Sigmoid colon (tissue), 7 donors: ENCODE measurements at places on chromosomes 2 and 18. TPM values are rescaled to one million over a fixed set of nuclear protein-coding genes. Genes with fewer than 3 reads are reported as not detected.
A peak's percentile ranks its signal among the peaks of the same experiment; 100 is the strongest.

DNA sequence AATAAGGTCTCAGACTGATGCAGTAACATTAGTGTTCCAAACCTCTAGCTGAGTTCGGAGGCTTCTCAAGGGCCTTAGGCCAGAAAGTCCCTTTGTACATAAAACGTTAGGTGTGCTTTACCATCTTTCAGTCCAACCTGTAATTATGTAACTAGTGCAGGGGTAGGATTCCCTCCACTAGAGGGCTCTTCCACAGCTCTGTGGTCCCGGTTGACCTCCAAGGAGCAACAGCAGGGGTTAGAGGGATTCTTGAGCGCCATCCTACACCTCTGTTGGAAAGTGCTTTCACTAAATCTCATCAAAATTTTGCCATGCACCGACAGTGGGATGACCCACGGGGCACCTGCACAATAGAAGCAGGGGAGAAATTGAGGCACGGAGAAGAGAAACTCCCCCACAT is 155.8 kb upstream of the LRP1B start:
- no peak for DNase-seq

DNA sequence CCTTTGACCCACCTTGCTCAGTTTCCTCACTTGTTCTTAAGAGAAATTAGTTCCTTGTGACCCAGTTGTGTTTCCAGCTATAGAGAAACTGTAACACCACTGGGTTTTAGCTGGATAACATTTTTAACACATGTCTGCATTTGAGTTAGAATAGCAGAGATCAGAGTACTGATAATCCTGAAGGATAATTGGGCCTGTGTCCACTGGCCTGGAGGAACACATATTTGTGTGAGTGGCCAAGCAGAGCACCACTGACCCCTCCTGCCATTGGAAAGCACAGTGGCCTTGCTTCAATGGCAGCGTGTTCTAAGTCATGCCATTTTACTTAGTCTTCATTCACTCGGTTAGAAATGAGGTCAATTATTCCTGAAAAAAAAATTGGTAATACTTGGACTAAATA is 42.6 kb downstream of the PKP4 start:
- DNase-seq: no peak

GRCh38 chr2:119449521-119449920 is 17.9 kb downstream of the TMEM37 start:
- DNase-seq: peak; percentile 52

DNA sequence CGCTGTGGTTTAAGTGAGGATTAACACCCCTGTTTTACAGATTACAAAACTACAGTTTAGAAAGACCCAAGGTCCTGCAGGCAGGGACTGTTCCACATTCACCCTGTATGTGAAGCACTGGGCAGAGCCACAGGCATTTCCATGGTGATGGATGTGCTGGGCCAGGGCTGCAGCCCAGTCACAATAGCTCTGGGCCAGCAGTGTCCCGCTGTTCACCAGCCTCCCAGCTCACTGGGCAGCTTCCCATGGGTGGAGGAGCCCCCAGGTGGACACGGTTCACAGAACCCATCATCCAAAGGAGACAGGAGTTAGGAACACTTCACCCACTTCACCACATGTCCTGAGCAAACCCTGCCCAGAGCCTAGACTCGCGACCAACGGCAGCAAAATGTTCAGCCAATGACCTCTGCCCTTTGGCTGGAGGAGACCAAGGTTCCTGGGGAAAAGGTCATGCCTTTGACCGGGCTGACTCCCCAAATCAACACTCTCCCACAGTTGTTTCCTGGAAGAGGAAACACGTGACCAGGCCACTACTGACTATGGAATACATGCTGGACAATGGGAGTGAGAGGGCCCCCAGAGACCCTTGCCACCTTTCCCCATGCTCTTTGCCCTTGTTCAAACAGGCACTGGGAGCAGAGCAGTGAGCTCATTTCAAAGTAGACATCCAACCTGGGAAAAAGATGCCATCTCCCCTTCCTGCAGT is 28.0 kb upstream of the SLC35F6 start:
- DNase-seq: no peak

DNA sequence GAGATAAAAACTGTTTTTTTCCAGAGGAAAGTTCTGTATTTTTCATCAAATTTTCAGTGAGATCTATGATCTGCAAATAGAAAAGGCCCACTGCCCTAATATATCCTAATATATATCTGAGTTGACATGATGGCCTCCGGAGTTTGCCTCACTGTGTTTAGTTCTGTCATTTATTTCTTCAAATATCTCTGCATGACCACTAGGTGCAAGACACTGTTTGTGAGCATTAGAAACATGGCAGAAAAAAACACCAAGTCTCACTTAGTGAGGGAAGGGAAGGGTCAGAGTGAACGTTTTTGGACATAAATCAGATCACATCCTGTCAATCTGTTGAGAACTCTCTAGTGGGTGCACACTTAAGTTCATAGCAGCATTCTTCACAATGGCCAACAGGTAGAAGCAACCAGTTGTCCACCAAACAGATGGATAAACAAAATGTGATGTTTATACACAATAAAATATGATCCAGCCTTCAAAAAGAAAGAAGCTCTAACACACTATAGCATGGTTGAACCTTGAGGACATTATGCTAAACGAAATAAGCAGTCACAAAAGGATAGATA is 53.4 kb downstream of the SPIRE1 start:
- DNase-seq: no peak

DNA sequence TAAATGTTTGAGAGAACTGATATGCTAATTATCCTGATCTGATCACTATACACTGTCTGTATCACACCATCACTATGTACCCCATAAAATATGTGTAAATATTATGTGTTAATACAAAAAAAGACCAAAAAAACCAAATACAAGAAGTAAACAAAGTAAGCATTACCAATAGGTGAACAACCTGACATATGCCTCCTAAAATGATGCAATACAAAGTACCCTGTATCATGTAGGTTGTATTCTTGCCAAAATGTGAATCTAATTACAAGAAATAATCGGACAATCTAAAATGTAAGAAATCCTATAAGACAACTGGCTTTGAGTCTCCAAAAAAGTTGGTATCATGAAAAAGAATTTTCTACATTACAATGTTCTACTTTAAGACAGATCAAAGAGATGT is 7.8 kb downstream of the POLR1A start:
- DNase-seq: no peak

REEP1 gene
- 79.5 TPM for total RNA-seq

SIX3 gene
- total RNA-seq: not detected

LHCGR gene
- total RNA-seq: not detected
